ENCODE measurements at places on chromosomes 12 and 14. TPM values are rescaled to one million over a fixed set of nuclear protein-coding genes. Genes with fewer than 3 reads are reported as not detected.

The FERMT2 gene
- 22.8 TPM for polyA plus RNA-seq

The OTOGL gene
- polyA plus RNA-seq = 0.13 TPM

The ALDH1L2 gene
- 0.56 TPM for polyA plus RNA-seq

The BEGAIN gene
- 2.5 TPM for polyA plus RNA-seq

The ZFHX2 gene
- 9.7 TPM for polyA plus RNA-seq

The IFNG-AS1 gene
- not detected for polyA plus RNA-seq

The OTX2 gene
- not detected for polyA plus RNA-seq

The SLC17A8 gene
- not detected for polyA plus RNA-seq

The AQP6 gene
- polyA plus RNA-seq = not detected

The FOXN4 gene
- polyA plus RNA-seq = 0.24 TPM

The ANKRD33 gene
- 0.24 TPM for polyA plus RNA-seq

The TMEM30B gene
- 2.4 TPM for polyA plus RNA-seq

The AQP2 gene
- 0.61 TPM for polyA plus RNA-seq

The KRT73 gene
- polyA plus RNA-seq = 0.64 TPM

The HRK gene
- 0.48 TPM for polyA plus RNA-seq

The KRT2 gene
- polyA plus RNA-seq = 0.16 TPM

The OAS2 gene
- polyA plus RNA-seq = 3.5 TPM

The HPD gene
- 4.4 TPM for polyA plus RNA-seq

The NRIP2 gene
- polyA plus RNA-seq = 5.5 TPM

The CCDC175 gene
- polyA plus RNA-seq = 0.77 TPM

The TAS2R31 gene
- 0.20 TPM for polyA plus RNA-seq

The SLC6A13 gene
- 0.46 TPM for polyA plus RNA-seq

The OR4Q3 gene
- not detected for polyA plus RNA-seq

The SERPINA9 gene
- not detected for polyA plus RNA-seq

The ADAMTS20 gene
- not detected for polyA plus RNA-seq

The HOXC12 gene
- polyA plus RNA-seq = not detected

The MFAP5 gene
- 16.5 TPM for polyA plus RNA-seq

The LIMA1 gene
- 84.7 TPM for polyA plus RNA-seq

The OR11H12 gene
- not detected for polyA plus RNA-seq

The TMEM132D gene
- polyA plus RNA-seq = 0.03 TPM

The EPYC gene
- not detected for polyA plus RNA-seq

The CCDC38 gene
- polyA plus RNA-seq = 0.92 TPM

The KERA gene
- polyA plus RNA-seq = not detected

The SLC5A8 gene
- 0.64 TPM for polyA plus RNA-seq

The FZD10 gene
- 0.27 TPM for polyA plus RNA-seq

The KNTC1 gene
- 8.0 TPM for polyA plus RNA-seq

The CCDC184 gene
- polyA plus RNA-seq = 5.7 TPM

The RTN1 gene
- polyA plus RNA-seq = 19.7 TPM

The GNB3 gene
- 1.0 TPM for polyA plus RNA-seq

The RNASE12 gene
- polyA plus RNA-seq = not detected

The STXBP6 gene
- polyA plus RNA-seq = 1.1 TPM

The ATF1 gene
- polyA plus RNA-seq = 56.0 TPM

The PRH2 gene
- polyA plus RNA-seq = not detected

The NR4A1 gene
- polyA plus RNA-seq = 282 TPM

The TAS2R46 gene
- not detected for polyA plus RNA-seq

The TMEM233 gene
- 0.57 TPM for polyA plus RNA-seq

The RFX4 gene
- not detected for polyA plus RNA-seq

The NYNRIN gene
- 3.4 TPM for polyA plus RNA-seq

The TMED10 gene
- 65.3 TPM for polyA plus RNA-seq

The GPR162 gene
- polyA plus RNA-seq = 42.6 TPM

The TDG gene
- polyA plus RNA-seq = 19.5 TPM

Measured in adrenal gland (tissue), 19 donors.